ENCODE measurements at places on chromosomes 12 and 14.

DNA sequence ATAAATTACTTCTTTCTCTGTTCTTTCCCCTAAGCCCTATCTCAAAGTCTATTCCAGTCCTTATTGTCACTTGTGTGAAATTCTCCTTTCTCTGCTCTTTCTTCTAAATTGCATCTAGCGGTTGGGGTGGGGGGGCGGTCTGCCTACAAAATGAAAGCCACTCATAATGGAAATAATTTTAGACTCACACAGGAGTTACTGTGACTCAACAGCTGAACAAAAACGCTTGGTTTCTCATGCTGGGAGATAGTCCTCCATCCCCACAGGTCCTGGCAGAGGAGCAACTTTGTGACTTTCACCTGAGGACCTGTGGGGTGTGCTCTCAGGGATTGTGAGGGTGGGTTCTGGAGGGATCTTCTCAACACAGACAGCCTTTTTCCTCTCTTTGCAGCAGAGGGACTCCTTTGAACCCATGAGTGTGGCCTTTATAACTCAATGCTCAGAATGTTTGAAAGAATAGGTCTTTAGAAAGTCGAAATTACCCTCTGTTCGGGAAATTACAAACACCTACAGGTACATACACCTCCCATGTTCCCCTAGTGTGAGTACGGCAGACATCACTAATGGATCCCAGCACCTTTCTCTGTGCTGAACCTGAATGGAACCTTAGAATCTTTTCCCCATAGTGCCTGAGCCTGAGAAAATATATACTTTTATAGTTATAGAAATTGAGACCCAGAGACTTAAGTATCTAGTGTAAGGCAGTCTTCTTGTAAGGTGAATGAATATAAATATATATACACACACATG lies 109.7 kb downstream of the CHST11 start:
- no peak for DNase-seq

DNA sequence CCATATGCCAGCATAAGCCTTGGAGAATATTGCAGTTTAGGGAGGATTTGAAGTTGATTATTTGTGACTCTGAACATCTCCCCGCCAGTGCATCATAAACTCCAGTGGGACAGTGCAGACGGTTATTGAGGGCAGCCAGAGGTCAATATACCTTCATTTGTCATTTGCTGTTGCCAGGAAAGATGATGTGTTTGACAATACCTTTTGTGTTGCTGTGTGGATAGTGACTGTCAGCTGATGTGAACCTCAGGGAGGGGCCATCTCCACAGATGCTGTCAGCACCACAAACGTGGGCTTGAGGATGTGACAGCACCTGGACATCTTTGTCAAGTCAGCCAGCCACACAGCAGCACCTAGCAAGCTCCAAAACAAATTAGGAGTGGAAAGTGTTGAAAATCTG lies 11.5 kb downstream of the CCDC198 start:
- no peak for DNase-seq

- DNase-seq: no peak
Observed at GRCh38 chr12:321606-322326, 59.1 kb upstream of the SLC6A13 start.

DNA sequence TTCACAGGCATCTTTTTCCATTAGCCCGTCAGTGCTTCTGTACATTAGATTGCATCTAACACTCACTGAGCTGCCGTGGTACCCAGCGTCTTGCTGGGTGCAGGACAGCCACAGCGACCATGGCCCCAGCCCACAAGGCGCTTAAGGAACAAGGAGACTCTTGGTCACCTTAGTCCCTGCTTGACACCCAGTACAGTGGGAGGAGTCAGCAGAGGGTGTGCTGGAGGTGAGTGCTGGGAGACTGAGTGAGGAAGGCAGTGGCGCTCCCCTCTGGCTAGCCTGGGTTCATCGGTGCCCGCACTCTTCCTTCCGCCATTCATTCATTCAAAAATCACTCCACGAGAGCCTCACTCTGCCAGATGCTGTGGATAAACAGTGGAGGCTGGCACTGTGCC lies 21.8 kb downstream of the FBLN5 start:
- no peak for DNase-seq

GRCh38 chr12:45050751-45051571 lies at the start of gene DBX2:
TSS of gene DBX2 (minus strand) at chr12:45051099. CDS start at chr12:45050927, 172 bp downstream.
- DNase-seq: no peak

DNA sequence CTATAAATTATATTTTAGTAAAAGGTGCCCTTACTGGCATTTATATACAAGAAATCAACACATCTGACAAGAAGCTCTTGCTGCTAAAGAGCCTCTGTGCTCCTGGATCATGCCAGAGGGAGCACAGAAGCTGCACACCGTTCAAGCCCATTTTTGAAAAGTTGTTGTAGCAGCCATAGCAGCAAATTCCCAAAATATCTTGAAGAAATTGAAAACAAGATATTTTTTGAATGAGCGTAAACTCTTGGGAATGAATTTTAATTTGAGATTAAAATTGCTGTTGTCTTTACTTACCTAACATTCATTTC lies 540 bp upstream of the CLEC2D start:
- no peak for DNase-seq

DNA sequence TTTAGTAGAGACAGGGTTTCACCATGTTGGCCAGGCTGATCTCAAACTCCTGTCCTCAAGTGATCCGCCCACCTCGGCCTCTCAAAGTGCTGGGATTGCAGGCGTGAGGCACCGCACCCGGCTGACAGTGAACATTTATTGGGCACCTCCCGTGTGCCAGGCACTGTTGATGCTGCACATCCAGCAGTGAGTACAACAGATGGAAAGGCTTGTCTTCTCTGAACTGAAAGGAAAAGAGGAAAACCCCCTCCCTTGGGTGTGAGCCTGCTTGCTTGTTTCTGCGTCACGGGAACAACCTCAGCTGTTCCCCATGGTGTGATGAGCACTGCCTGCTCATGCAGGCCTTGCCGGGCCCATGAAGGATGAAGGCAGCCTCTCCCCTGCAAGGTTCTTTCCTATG lies 39.5 kb downstream of the DGLUCY start:
- DNase-seq: no peak

- DNase-seq: peak; percentile 41
Observed at GRCh38 chr12:112986291-112986800, 8.0 kb downstream of the OAS2 start.

DNA sequence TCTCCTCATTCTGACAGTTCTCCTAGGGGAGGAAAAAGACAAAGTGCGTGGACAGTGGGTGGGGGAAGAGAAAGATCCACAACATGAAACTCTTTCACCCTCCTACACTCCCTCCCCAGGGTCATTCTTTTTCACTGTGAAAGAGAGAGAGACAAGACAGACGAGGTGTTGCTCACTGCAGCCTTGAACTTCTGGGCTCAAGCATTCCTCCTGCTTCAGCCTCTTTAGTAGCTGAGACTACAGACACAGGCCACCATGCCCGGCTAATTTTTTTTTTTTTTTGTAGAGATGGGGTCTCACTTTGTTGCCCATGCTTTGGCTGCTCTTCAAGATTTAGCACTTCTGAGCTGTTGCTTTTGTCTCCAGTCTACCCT lies 2.7 kb downstream of the GPX2 start:
- no peak for DNase-seq

- DNase-seq: no peak
Observed at GRCh38 chr12:123085066-123085465, 65.8 kb downstream of the PITPNM2 start.

DNA sequence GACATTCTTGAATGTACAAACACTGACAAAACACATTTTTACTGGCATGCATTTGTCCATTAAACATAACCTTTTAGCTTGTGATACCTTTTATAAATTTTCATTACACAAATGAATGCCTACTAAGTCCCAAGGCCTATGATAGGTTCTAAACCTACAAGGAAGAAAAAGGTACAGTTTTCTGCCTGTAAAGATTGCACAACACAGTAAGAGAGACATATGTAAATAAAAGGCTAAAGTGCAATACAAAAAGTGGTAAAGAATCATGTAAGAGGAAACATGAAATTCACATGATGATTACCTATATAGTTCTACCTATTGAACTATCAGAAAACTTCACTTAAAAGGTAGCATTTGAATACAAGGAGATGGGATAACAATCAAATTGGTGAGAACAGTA lies 14.6 kb upstream of the ARID4A start:
- DNase-seq: no peak

GRCh38 chr12:50243507-50243906 lies 39.8 kb downstream of the LIMA1 start:
- DNase-seq: no peak

GRCh38 chr12:64323476-64324225 lies 66.9 kb downstream of the C12orf56 start:
- no peak for DNase-seq

GRCh38 chr12:45216230-45216982 lies 511 bp downstream of the ANO6 start:
- peak; percentile 31 for DNase-seq

DNA sequence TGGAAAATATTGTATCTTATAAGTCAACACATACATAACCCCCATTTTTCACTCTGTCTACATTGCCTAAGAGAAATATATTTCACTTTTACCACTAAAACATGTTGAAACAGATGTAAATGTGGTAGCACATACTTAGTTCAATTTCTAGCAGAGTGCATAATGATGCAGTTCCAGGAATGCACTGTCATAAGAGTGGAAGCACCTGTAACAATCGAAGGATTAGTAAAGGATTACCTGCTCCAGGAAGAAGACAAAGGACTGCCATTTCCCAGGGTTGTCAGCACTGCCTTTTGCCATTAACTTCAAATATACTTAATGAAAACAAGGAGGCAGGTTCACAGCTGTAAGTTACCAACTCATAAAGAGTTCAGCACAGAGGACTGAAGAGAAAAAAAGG lies 24.6 kb downstream of the DAD1 start:
- no peak for DNase-seq

DNA sequence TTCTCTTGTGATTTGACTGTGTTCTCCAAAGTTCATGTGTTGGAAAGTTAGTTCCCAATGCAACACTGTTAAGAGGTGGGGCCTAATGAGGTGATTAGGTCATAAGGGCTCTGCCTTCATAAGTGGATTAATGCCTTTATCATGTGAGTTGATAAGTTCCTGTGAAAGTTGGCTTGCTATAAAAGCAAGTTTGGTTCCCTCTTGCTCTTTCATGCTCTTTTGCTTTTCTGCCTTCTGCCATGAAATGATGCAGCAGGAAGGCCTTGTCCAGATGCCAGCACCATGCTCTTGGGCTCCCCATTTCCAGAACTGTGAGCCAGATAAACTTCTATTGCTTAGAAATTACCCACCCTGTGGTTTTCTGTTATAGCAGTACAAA lies 41.9 kb downstream of the SLC16A7 start:
- DNase-seq: no peak

DNA sequence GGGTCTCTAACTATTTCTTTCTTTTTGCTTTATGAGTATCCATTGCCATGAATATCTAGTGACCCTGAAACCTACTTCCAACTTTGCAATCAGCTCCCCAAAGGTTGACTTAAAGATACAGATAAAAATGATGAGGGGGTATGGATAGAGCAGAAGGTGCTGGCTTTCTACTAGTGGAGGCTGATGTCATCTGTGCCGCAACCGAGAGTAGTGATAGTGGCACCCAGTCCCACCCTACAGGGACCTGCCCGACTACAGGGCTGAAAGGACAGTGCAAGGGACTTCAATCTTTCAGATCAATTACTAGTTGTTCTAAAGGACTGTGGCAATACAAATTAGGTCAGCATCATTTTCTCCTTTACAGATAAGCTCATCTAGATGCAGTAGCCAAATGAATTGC lies 806.0 kb downstream of the VRK1 start:
- no peak for DNase-seq

GRCh38 chr12:43836475-43836989 lies 651 bp downstream of the TMEM117 start:
- no peak for DNase-seq

DNA sequence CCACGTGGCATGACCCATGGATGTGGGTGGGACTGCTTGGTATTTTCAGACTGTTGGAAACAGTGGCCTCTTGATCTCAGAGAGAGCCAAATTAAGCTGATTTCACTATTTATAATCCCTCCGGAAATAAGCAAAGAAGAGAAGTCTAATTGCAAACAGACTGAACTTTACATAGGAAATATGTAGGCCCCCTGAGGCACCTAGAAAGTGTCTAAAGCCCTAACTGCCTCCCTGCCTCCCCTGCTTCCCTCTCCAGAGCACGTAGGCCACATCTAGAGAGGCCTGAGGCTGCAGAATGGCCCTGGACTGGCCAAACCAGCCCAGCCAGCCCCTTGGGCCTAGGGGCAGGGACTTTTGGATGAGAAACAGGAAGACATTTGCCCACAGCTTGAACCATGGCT lies 123.8 kb downstream of the ZFP36L1 start:
- DNase-seq: no peak

DNA sequence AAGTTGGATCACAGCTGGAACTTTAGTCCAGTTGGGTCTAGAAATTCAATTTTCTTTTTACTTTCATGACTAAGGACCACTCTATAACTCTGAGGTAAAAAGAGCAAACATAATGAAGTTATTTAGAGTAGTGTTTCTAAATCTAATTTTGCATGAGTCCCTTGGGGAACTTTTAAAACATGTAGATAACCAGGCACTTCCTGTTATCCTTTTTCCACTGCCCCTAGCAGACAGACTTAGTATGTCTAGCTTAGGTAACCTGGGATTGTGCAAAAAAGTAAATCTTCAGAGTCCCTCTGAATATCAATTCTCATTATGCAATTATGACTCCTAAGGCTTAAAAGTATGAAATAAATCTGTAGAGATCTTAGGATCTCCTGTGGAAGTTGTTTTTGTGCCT lies 371.2 kb downstream of the DIO2 start:
- no peak for DNase-seq

- DNase-seq: no peak
Observed at GRCh38 chr12:29244159-29244765, 95.2 kb downstream of the FAR2 start.

- no peak for DNase-seq
Observed at GRCh38 chr14:32400480-32400879, 71.4 kb downstream of the AKAP6 start.

- no peak for DNase-seq
Observed at GRCh38 chr14:69263771-69264170, 3.8 kb downstream of the GALNT16 start.

GRCh38 chr14:31435276-31435675 lies 14.9 kb upstream of the HEATR5A start:
- no peak for DNase-seq

DNA sequence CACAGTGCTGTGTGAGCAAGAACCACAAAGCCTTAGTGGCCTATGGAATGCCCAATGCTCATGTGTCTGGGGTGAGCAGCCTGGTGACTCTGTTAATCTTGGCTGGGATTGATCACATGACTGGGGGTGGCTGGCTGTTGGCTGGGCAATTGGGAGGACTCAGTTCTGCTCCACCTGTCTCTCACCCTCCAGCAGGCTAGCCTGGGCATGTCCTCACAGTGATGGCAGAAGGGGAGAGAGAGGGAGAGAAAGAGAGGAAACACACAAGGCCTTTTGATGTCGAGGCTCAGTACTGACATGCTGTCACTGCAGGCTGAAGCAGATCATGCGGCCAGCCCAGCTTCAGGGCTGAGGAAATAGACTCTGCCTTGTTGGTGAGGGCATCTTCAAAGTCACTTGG lies 136.8 kb downstream of the TBX5 start:
- DNase-seq: no peak

- DNase-seq: no peak
Observed at GRCh38 chr12:21026302-21026701, 104.7 kb upstream of the SLCO1B1 start.
